ENCODE measurements at places on chromosomes 1 and 21.
A peak's percentile ranks its signal among the peaks of the same experiment; 100 is the strongest.

GRCh38 chr1:99647490-99647889 is 1.6 kb downstream of the PALMD start:
- DNase-seq = no peak

DNA sequence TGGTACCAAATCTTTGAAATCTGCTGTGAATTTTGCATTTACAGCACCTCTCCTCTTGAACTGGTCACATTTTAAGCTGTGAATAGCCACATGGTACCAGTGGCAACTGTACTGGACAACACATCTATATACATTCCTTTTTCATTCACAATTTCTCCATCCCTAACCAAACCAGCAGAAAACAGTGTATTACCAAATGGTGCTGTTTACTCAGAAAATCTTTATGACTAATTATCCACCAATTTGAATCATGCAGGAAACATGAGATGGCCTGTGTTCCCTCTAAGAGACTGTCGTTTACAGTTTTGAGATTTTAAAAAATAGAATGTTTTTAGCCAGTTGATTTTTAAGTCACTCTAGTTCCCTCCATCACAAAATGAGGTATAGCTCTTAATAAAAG is 17.6 kb upstream of the CCT8 start:
- peak; percentile 82 for DNase-seq

DNA sequence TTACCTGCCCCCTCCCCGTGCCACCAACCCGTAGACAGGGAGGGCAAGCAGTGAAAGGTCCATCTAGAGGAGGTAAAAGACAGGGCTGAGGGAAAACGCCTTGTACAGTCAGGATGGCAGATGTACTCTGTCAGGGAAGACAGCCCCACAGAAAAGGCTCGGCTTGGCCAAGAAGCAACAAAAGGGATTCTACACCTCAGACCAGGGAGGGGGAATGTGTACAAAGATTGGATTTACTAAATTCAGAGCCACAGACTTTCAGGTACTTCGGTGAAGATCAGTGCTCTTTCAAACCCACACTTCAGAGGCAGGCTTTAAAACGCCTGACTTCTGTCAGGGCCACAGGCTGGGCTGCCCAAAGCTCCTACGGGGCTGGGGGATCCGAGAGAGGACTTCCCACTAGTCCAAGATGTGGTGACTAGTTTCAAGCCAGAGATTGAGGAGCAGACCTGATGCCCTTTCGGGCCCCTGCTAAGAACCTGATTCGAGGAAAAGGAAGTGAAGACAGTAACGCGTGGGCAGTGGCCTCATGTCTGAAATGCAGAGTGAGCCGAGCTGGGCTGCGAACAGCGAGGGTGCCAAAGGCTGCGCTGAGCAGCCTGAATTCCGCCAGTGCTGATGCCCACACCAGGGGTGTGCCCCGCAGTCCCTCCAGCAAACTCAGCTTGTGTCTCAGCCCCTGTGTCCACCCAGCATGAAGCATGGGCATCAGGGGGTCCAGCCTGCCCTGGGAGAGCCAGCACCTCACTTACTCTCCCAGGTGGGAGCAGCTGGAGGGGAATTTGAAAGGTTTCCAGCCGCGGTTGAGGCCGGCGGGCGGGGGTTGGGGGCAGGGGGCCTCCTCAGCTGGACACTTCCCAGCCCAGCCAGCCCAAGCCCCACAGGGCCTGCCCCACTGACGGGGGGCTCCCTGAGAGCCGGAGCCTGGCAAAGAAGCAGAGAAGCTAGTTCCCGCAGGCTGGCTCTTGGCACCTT is 36.2 kb downstream of the KIAA1614 start:
- no peak for DNase-seq

DNA sequence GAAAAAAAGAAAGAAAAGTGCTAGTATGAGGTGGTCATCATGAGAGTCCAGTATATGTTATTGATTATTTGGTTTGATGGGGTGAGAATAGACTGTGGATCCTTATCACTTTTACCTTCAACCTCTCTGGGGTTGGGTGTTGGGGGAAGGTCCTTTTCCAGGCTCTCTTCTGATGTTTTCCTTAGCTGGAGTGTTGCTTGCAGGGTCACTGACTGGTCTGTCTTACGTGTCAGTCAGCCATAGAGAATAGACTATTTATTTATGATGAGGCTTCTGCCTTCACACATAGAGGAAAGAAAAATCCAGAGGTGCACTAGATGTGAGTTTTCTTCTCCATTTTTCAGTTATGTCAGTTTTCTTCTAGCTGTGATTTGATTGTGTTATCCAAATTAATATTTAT is 36.5 kb downstream of the MAP3K21 start:
- DNase-seq = no peak

DNA sequence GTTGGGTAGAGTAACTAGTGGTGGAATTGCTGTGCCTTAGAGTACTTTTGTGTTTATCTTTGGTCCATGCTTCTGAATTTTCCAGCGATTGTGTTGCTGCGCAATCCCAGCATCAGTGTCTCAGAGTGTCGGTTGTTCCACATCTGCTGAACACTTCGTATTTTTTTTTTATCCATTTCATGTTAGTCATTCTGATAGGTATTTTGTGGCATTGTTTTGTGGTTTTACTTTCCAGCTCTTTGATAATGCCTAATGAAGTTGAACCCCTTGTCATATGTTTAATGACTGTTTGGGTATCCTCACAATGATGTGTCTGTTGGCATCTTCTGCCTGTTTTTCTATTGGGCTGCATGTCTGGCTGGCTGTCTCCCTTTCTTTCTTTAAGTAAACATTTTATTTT is 13.6 kb downstream of the TUFT1 start:
- peak; percentile 62 for DNase-seq

DNA sequence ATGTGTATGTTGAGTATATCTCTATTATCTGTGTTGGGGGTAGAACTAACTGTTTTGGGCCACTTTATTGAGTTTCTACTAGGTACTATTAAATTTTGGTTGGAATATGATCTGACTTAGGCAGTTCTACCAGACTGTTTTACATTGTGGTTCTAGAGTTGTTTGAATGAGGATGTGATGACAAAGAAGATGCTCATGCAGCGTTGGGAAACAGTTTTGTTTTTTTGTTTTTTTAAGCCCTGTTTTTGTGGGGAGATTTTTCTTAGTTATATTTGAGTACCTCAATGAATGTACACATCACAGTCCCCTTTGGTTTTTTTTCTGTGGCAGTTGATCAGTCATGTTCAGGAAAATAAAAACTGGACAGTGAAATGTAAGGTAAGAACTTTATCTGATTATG is 40.1 kb downstream of the TMED5 start:
- no peak for DNase-seq

DNA sequence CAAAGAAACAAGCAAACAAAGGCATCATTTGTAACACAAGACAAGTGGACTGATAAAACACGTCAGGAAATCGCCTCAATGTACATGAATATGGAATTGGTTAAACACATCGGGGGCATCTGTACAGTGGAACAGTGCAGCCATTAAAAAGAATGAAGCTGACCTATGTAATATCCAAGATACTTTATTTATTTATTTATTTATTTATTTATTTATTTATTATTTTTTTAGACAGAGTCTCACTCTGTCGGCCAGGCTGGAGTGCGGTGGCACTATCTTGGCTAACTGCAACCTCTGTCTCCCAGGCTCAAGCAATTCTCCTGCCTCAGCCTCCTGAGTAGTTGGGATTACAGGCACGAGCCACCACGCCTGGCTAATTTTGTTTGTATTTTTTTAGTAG is 75.4 kb upstream of the SLC45A1 start:
- DNase-seq = no peak
